Stimulated activated CD4-positive, alpha-beta T cell treated with anti-CD3 and anti-CD28 coated beads, TNF-alpha, amount 100 ng/mL, for 4 hours (primary cell): ENCODE measurements at places on chromosomes 6 and 20.

DNA sequence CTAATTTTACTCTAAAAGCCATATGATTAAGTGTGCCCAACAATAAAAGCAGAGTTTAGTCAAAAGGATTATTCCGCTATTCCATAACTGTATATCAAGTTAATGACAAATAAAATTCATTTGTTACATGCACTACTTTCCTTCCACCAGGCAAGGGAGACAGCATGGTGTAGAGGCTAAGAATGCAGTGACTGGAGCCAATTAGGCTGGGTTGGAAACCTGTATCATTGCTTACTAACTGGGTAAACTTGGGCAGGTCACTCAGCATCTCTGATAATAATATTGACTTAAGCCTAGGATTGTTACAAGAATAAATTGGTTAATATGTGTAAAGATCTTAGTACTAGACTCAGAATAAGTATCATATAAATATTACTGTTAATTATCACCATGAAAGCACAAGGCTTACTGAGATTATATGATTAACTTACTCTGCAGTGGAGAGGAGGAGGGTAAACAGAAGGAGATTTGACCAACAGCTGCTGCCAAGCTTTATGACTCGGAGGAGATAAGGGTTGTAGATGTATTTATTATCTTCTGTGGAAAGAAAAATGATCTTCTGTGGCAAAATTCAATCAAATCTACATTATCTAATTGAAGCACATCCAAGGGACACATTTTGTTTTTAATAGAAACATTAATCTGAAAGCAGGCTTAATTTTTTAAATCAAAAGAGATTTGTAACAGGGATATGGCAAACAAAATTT lies 1459.9 kb downstream of the GRIK2 start:
- DNase-seq, result no peak

DNA sequence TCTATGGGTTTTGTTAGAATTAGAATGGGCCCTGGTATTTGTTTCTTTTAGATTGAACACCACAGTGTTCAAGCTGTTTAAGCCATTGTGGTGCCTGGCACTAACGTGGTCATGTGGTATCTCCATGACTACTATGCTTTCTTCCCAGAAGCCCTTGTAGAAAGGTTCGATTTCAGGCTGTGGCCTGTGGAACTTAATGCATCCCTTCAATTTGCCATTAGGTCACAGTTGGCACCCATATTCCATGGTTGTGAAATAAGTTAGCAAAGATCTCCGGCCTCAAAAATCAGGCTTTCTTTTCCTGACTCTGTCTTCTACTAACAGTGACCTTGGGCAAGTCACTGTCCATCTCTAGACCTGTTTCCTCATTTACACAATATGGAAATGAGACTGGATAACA lies 31.3 kb upstream of the AAR2 start:
- no peak for DNase-seq

DNA sequence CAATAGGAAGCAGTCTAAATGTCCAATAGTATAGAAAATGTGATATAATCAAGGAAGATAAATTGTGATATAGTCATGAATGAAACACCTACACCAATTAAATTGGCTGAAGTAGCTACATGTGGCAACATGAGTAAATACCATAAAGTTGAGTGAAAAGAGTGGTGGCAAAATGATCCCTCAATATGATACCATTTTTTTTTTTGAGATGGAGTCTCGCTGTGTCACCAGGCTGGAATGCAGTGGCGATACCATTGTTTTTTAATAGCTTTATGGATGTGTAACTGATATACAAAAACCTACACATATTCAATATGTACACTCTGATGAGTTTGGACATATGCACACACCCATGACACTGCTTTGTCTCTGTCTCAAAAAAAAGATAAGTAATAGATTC lies 20.9 kb upstream of the ILRUN start:
- no peak for DNase-seq

GRCh38 chr6:127952176-127952575 lies 51.3 kb upstream of the THEMIS start:
- no peak for DNase-seq

- DNase-seq, result no peak
Measured at GRCh38 chr6:93721386-93722048, 302.2 kb upstream of the EPHA7 start.

GRCh38 chr6:144189351-144189750 lies 39.0 kb downstream of the STX11 start:
- DNase-seq, result no peak

DNA sequence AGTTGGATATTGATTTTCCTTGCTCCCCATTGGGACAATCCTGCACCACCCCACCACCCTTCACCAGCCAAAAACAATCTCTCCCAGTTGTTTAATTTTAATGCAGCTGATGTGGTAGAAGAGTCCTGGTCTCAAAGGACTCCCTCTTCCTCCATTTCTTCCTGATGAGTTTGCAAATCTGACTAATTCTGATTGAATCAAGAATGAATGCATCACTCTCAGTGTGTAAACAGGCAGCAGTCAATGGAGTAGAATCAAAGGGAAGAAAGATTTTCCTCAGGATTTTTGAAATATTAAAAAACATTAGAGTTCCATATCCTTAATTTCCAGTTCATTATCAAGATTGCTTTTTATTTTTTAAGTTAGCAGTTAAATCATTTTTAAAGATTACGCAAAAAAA lies 54.0 kb downstream of the PLG start:
- DNase-seq, result no peak

DNA sequence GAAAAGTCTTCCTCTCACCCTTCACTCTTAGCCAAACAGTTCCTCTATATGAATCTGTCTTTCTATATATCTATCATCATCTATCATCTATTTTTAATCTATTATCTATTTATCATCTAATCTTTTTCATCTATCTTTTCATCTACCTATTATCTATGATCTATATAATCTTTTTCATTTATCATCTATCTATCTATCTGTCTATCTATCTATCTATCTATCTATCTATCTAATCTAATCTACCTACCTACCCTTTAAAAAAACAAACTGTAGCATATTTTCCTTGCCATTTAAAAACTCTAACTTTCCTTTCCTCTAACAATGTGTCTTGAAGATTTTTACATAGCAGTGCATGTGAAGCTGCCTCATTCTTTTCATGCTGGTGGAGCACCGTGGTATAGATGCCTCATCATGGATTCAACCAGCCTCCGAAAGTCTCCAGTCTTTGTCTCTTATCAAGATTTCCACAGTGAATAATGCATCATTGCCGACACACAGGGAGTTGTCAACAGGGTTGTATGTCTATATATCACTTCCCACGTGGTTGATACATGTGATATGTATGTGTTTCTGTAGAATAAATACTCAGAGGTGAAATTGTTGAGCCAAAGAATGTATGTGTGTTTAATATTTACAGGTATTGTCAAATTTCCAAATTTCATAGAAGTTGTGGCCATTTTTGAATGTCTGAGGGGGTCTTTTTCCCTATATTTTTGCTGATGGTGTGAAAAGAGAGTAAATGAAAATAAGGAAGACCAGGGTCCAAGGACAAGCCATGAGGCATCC lies 51.3 kb downstream of the VEGFA start:
- no peak for DNase-seq

DNA sequence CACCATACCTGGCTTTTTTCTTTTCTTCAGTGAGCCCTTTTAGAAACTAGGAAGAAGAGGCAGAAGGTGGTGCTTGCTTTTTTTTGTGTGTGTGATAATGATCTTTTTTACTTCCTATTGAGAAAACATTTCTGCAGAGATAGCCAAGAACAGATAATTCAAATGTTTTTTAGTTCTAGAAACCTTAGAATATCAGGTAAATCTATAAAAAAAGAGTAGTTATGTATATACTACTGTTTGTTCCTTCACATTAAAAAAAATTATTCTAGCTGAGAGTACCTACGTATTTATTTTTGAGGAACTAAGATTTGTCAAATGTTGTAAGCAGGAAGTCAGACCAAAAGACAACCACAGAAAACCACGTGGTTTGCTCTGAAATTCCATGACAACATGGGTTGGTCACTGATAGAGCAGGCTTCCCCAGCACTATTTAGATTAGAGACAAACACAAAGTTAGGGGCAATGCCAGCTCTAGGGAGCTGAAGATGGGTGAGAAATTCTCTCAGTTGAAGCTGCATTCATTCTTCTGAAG lies 12.8 kb downstream of the STK4 start:
- DNase-seq, result peak; percentile 50

DNA sequence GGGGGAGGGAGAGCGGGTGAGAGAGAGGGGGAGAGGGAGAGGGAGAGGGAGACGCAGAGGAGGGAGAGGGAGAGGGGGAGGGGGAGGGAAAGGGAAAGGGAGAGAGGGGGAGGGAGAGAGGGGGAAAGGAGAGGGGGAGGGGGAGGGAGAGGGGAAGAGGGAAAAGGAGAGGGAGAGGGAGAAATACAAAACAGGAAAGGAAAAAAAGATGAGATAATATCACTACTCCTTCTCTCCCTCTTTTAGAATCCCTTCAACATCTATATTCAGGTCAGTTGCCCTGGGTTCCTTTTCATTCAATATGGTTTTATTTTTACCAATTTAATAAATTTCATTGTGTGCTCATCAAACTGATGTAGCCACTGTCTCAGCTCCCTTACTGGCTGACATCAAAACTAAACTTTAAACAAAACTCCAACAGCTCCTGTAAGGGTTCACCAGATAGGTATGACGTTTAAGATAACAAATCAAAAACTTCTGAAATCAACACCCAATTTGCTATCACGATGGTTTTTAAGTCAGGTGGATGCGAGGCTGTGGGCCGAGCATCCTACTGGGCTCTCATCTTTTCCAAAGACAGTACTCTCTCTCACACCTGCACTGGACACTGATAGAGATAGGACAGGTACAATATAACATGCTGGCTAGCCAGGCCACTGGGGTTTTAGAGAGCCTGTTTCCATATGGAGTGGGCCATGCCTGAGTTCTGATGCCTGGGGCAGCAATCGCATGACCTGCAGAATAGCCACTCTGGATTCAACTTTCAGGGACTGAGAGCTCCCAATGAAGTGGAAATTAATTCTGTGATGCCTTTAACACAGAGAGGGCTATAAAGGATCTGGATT lies 99.5 kb downstream of the FYN start:
- DNase-seq, result no peak

DNA sequence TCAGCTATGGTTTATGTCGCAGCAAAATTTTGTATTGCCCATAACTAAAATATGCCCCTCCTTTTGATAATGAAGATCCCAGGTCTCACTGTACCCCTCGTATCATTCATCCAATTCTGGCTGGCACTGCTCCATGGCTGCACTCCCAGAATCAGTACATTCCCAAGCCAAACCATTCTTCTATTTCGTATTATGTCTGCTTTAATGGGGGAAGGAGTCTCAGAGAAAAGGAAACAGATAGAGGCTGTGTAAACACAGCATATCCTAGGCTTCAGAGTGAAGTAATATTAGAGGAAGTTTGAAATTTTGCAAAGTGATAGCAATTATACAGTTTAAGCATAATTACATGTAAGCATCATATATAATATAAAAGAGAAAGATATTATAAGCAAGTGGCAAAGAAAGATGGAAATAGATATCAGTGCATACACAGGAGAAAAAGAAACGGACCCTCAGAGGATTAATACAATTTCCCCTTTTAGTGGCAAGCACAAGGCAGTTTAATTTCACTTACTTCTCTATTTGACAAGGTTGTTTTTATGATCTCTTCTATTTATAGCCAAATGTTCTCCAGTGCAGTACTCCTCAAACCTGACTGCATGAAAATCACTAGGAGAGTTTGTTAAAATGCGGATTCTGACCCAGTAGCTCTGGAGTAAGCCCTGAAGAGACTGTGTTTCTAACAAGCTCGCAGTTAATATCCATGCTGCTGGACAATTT lies 56.5 kb upstream of the TENT5A start:
- DNase-seq, result no peak

DNA sequence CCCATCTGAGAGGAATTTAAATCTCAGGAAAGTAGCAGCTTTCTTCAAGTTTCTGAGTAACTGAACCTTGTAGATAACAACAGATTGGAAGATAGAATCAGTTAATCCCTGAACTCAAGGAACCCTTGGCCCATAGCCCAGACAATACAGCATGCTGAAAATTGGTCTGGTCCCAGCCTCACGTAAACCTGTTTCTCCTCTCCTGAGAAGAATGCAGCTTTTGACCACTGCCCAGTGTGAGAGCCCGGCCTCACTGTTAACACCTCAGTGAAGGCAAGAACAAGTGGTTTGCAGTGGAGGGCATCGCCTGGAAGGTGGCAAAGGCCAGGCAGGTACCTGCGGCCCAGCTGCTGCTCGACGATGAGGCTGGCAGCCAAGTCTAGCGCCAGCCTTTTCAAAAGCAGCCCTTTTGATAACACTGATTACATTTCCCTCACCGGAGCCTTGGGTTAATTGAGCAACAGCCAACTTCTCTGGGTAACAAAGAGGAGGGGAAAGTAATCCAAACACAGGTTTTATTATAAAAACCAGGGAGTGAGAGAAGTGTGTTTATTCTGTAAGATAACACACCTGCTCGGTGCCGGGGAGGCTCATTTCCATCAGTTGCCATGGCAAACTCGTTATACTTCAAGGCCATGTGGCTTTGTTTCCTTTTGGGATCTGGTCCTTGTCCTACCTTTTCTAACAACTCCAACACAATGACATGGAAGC lies 54.0 kb downstream of the TRAF3IP2 start:
- no peak for DNase-seq

- DNase-seq, result no peak
Measured at GRCh38 chr6:69284176-69284730, 512.6 kb downstream of the LMBRD1 start.

GRCh38 chr6:143337201-143337949 lies 113.1 kb downstream of the ADAT2 start:
- peak; percentile 18 for DNase-seq

- no peak for DNase-seq
Measured at GRCh38 chr20:43550456-43550855, 8.4 kb upstream of the SGK2 start.

DNA sequence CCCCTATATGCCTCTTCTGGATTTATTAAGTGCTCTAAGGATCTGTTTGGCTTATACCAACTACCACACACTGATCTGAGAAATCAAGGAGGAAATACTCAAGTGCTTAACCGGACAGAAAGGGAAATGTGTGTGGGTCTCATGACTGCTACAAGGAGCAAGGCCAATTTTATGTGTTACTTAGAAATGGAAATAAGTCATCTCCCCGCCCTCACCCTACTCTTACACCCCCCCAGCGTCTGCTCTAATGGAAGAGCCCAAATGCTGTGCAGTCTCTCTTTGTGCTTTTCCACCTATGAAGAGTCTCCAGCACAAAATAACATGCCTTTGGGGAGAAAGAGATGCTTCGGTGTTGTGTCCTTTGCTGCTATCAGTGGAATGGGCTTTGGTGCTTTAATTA lies 428.8 kb upstream of the ARID1B start:
- no peak for DNase-seq
